Activated naive CD4-positive, alpha-beta T cell treated with Interleukin-2 at 50 U/mL for 16 hours (primary cell): ENCODE measurements at places on chromosomes 1 and 21.

- DNase-seq = no peak
Measured at GRCh38 chr1:54885807-54886723, 930 bp downstream of the DHCR24 start.

- no peak for DNase-seq
Measured at GRCh38 chr1:108009603-108010195, 44.7 kb upstream of the VAV3 start.

DNA sequence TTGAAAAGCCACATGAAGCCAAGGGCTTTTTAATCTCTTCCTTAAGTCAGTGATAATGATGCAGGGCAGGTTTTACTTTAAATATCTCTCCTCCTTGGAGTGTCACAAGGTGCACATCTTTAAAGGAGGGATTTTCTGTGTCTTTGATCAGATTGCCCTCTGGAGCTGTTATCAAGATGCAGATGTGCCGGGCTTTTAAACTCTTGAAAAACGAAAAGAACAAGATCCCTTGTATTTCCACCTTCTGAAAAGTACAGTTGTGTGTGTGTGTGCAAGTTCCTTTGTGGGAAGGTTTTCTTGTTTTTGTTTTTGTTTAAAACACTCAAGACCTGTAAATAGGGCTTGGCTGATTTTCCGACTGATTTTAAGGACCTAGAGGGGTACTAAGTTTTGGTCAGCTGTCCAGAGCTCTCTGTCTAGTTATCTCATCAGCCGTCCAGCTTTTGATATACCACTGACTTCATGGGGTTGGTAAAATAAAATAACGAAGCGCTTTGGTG, 1.6 kb downstream of the MARK1 start:
- DNase-seq = no peak

- peak; percentile 69 for DNase-seq
Measured at GRCh38 chr1:25642574-25643108, 26.1 kb downstream of the MAN1C1 start.

DNA sequence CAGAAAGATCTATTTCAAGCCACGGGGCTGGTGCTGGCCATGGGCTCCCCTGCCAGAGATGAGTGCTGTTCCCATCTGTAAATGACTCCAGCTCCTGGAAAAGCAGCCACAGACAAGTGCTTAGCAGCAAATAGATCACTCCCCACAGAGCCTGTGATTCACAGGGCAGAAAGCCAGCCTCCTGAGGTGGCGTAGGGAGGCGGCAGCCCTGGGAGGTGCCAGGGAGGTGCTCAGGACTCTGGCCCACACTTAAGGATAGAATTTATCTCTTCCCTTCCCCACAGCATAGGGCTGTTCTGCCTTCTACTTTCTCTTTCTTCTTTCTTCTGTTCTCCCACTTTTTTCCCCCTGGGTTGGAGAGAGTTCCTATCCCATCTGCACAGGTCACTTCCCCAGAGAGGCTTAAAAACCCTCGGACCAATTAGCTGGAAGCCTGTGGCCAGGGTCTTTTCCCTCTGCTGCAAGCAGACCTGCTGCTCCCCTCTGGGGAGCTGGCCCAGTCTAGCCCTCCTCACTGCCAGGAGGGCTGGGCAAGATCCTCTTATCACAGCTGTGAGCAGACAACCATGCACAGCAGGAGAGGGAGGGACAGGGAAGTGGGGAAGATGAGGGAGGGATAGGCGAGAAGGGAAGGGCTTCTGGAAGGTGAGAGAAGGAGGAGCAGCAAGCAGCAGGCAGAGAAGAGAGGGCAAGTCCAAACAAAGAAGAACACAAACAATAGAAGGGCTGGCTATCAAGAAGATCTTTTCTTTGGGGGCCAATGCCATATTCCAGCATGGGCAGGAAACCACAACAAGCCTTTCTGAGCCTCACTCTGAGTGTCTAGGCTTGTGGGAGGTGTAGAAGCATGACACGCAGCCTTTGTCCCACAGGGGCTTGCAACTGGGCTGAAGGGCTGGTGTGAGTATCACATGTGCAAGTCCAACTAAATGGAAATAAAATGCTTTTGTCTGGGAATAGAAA, 41.0 kb downstream of the KCND3 start:
- no peak for DNase-seq

DNA sequence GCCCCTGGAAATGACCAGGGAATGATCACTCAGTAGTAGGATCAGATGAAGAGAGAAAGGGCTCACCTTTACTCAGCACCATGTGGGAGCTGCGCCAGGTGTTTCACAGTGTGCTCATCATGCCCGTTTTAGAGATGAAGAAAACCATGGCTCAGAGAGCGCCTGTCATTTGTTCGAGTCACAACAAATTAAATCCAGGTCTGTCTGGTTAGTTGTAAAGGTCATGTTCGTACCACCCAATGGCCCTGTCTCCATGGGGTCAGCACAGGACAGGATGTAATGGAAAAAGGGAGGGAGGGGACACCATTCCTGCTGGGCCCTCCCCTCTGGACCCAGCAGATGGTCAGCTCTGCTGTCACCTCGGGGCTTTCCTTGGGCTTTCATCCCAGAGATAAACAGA, 15.2 kb downstream of the KIRREL1 start:
- no peak for DNase-seq

DNA sequence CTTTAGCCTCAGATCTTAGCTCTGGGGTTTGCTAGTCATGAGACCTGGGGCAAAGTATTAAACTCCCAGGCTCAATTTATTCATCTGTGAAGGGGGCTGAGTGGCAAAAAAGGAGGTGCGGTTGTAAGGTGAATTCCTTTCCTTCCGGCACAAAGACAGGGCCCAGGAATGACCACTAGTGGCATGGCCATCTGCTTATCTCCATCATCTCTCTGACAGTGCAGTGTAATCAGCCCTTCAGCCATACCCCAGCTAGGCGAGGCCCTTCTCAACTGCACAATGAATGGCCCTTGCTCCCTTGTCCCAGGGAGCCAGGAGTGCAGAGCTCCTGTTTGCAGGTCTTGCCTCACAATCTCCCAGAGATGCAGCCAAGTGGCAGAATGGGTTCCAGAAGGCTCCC, 5.6 kb upstream of the SLC26A9 start:
- DNase-seq = no peak

- no peak for DNase-seq
Measured at GRCh38 chr1:56080123-56080522, 499.2 kb downstream of the PLPP3 start.

GRCh38 chr1:41802532-41803501, 115.9 kb downstream of the HIVEP3 start:
- DNase-seq = no peak

DNA sequence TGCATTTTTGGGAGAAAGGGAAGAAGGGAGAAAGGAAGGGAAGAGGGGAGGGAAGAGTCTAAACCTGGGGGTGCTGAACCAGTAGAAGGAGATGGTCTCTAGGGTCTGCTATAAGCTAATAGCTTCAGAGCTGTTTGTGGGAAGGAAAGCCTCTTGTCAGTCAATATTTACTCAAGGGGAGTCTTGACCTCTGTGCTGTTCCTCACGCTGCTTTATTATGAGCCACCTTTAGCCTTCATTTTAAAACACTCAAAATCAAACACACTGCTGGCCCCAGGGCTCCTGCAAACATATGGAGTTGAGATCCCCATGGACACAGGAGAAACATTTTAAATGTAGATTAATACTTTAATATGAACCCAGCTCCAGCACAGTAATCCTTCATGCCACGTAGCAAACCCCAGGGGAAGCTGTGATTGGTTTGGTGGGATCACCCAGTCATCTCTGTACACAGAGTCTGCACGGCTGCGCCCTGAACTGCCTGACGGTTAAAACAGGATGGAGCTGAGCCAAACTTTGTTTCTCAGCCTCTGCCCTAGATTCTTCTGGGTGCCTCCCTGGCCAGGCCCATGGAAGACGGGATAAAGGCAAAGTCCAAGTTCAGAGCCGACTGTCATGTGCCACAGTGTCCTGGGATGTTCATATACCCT, 40.2 kb upstream of the VWA5B1 start:
- DNase-seq = peak; percentile 4

GRCh38 chr1:46793126-46793525, 5.7 kb upstream of the CYP4B1 start:
- no peak for DNase-seq

DNA sequence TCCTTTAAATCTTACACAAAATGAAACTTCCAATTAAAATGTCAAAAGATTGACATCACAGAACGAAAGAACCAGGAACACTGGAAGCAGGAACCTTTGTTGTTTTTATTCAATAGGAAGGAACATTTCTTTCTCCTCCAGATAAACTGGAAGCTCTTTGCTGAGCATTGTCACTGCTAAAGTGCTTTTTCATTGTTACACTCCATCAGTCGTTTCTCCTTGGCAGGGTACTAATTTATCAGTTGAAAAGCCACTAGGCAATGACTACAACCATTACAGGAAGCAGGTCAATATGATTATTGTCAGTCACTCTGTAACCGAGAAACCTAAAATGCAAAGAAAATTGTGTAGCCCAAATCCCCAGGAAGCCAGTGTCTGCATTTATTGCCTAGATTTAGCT, 163.2 kb upstream of the MAP1LC3C start:
- no peak for DNase-seq

DNA sequence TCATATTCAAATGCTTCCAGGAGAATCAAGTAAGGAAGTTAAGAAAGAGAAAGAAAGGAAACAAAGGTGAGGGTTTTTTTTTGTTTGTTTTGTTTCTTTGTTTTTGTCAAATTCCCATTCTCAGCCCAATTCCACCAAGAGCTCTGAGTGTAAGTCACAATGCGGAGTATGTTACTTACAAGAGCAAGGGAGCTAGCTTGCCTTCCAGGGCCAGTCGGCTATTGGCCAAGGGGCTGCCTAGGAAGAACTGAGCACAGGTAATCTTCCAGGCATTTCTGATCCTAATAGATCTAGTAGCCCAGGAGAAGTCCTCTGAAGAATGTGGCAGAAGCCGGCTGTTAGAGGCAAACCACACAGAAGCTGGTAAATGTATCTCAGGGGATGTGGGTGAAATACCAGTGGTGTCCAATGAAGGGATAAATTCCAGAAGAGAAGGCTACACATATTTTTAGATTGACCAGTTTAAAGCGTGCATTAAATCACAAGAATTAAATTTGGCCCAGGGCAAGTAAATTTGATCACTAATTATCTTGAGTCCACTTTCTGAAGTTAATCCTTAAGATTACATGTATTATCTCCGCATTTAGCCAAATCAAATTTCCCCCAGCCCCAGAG, 239.6 kb upstream of the ADAMTS5 start:
- no peak for DNase-seq

- no peak for DNase-seq
Measured at GRCh38 chr1:207493212-207493611, 2.7 kb upstream of the CR1 start.

GRCh38 chr1:228405200-228405978, 1.2 kb downstream of the TRIM11 start:
- DNase-seq = no peak

GRCh38 chr21:44658541-44658910, 794 bp downstream of the KRTAP12-3 start:
- DNase-seq = no peak

- DNase-seq = no peak
Measured at GRCh38 chr1:27086026-27086425, 68.9 kb downstream of the SLC9A1 start.

DNA sequence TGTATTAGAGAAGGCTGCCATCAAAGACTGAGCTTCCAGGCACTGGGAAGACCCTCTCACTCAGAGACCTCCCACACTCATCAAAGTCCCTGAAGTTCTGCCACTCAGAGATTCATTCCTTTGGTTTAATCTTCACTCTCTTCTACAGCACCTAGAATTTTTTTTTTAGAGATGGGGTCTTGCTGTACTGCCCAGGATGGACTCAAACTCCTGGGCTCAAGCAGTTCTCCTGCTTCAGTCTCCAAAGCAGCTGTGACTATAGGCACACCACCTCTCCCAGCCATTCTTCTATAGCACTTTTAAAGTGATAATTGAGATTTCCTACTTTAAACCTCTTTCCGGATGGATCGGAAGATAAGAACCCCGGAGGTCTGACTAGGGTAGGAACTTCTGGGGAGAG, 3.7 kb upstream of the HP1BP3 start:
- DNase-seq = no peak

GRCh38 chr1:176211396-176212165, 4.5 kb upstream of the COP1 start:
- DNase-seq = no peak

DNA sequence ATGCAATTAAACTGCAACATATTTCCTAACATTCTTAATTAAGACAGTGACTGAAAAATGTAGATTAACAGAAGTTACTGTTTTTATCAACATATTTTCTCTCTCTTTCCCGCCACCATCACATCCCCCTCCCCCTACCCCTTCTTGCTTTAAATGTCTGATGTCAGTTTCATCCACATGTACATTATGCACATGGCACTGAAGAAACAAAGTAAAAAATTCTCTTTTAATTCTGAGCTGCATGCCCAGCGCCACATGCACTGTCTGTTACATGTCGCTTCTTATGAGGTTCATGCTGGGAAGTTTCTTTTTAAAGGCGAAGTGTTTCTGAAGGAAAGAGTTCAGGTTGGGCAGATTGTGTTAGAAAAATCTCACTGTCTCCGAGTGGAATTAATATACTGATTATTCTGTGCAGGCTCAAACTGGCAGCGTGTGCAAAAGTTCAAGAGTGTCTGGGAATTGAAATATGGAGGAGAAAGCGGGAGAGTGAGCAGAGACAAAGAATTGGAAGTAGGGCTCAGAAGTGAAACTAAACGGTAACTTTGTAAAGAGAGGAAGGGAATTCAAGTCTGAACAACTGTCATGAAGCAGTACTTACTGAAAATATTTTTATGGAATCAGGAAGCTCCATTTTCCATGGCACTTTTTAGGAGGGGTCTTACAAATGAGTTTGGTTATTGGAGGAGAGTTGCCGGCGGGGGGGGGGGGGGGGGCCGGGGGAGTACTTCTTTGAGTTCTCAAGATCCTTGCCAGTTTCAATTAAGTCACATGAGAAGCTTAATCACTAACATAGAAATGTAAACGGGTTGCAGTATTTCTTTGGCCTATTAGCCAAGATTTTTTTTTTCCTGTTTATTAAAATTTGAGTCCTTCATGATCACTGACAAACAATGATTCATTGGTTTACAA, 217.6 kb downstream of the SDCCAG8 start:
- no peak for DNase-seq

- DNase-seq = peak; percentile 82
Measured at GRCh38 chr1:204453141-204453772, 41.3 kb downstream of the PIK3C2B start.

- DNase-seq = no peak
Measured at GRCh38 chr21:15870819-15871218, 141.0 kb downstream of the USP25 start.

DNA sequence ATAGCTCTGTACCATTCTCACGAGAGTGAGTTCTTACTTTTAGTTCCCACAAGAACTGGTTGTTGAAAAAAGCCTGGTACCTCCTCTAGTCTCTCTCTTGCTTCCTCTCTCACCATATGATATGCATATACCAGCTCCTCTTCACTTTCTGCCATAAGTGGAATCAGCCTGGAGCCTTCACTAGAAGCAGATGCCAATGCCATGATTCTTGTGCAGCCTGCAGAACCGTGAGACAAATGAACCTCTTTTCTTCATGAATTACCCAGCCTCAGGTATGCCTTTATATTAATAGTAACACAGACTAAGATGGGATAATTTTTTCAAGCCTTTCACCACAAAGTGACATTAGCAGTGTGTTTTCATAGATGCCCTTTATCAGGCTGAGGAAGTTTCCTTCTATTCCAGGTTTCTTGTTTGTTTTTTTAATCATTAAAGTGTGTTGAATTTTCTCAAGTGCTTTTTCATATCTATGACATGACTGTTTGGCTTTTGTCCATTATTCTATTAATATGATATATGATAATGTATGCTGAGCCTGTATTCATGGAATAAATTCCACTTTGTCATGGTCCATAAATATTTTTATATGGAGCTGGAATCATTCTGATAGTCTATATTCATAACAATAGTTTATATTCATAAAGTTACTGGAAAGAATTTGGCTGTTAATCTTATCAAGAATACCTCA, 40.7 kb upstream of the C1orf185 start:
- no peak for DNase-seq
